ENCODE measurements at places on chromosomes 12 and 14. TPM values are rescaled to one million over a fixed set of nuclear protein-coding genes. Genes with fewer than 3 reads are reported as not detected.

- no peak for DNase-seq
Measured at GRCh38 chr12:121827351-121828099, 23.7 kb downstream of the SETD1B start.

GRCh38 chr14:73816393-73816816, 35.2 kb upstream of the PTGR2 start:
- no peak for DNase-seq

- DNase-seq, result no peak
Measured at GRCh38 chr14:56333359-56334292, 215.4 kb downstream of the PELI2 start.

GRCh38 chr14:60215127-60215444, 33.9 kb upstream of the PPM1A start:
- no peak for DNase-seq

DNA sequence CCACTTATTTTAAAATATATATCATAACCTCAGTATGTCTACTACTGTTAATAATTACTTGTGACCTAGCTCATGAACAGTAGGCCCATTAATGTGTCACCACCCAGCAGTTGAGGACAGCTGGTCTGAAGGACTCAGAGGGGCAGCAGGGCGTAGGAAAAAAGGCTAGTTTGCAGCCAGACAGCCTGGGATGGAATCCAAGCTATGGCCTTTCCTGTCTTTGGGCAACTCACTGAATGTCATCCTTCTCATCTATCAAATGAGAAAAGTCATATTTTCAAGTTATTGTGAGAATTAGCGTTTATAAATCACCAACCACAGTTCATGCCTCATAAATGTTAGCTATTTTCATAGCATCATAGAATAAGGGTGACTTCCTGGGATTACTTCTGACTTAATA, 12.3 kb downstream of the DENND5B start:
- DNase-seq, result no peak

DNA sequence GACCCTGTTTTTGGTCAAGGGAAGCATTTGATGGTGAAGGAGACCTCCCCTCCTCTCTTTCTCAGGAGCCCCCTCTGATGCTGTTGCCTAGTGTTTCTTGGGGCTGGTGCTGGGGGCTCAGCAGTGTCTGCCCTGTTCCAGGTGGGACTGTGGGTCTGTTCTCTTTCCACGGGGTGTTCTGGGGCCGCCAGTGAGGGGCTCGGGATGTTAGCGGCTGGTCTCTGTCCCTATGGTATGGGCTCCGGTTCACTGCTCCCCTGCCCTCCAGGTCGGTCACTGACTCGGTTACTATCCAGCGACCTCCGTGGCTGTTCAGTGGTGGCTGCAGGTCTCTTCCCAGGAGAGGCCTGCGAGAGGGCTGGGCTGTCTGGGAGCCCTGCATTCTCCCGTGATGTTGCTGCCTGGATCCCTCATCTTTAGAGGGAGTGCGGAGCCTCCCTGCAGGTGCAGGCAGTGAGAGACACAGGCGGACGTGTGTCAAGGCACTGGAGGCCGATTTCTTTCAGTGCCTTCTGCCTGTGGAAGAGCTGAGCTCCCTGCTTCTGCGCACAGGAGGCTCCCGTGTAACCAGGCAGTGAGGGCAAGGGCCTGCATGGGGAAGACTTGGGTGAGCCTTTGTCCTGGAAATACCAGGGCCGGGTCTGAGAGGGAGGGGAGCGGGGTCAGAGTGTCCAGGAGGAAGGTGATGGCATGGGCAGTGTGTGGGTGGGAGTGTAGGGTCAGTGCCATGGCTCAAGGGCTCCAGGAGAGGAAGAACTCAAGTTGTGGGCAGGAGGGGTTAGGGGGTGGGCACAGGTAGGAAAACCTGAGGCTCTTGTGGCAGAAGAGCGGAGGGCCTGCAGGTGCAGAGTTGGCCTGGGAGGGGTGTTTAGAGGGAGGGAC, 362.6 kb downstream of the TMEM121 start:
- DNase-seq, result peak; percentile 28

- no peak for DNase-seq
Measured at GRCh38 chr12:111991946-111992345, 21.0 kb downstream of the TMEM116 start.

DNA sequence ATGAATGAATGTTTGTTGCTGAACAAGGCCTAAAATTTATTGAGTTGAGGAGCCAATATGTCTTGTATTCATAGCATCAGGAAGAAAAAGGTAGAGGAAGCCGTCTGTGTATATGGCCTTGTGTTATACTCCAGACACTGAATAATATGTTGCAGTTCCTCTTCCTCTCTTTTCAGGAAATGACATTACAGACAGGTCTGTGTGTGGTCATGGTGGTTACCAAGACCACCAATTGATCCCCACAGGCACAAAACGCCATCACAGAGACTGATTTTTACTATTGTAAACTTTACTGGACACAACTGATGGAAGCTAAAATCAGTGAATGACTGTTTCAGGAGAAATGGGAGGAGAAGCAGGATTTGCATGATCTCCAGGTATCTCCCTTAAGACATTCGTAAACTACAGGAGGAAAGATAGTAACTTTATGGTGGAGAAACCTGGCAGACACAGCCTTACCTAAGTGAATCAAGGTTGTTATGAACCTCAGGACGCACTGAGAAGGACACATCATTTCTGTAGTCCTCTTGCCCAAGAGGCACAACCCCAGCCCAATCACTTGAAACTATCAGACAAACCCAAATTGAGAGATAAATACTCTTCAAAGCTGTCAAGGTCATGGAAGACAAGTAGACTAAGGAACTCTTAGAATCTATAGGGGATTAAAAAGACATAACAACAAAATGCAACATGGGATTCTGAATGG, 334.1 kb upstream of the RGS6 start:
- DNase-seq, result no peak

DNA sequence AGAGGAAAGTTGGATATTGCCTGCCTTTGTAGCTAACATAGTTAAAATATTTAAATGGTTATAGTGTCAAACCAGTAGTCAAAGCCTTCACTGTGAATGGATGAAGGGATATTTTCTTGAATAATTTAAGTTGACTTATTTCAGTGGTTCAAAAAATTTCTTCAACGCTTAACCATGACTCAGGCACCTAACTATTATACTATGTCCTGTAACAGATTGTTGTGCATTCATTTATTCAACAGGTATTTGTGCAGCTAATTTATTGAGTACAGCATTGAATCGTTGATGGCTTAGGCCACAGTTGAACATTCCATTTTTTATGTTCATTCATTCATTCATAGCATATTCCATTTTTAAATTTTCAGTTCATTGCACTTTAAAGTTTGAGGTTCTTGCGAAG, 9.2 kb downstream of the HIF1A start:
- no peak for DNase-seq

DNA sequence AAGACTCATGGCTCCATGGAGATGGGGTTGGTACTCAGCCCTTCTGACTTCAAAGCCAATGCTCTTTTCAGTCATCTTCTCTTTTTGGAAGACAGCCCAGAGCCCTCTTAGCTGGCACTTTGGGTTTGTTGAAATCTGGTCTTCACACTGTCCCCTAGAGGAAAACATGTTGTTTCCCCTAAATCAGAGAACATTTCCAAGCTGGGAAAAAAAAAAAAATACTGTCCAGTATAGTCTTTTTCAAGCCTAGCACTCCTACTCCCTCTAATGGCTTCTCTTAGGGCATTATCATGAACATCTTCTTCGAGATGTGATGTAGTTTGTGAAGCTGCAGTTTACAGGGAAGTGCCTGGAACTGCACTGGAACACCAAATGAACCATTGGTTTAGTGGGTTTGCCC, 3.0 kb upstream of the ZC3H14 start:
- DNase-seq, result no peak

- no peak for DNase-seq
Measured at GRCh38 chr12:2959192-2959504, at the start of gene TEAD4. TEAD4 (plus strand) TSS chr12:2959397.

- DNase-seq, result no peak
Measured at GRCh38 chr12:47941871-47942613, 21.4 kb upstream of the TMEM106C start.

DNA sequence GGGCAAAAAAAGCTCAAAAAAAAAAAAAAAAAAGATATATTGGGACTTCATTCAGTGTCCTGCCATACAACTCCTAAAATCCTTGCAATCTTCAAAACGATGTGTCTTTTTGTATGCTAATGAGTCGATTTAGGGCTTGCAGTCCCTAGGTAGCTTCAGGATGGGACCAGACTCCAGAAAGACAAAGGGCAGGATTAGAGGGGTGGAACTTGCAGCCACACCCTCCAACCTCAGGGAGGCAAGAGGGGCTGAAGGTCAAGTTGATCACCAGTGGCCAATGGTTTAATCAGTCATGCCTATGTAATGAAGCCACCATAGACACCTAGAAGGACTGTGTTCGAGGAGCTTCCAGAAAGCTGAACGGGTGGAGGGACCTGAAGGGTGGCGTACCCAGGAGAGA, 29.3 kb downstream of the TEAD4 start:
- no peak for DNase-seq

DNA sequence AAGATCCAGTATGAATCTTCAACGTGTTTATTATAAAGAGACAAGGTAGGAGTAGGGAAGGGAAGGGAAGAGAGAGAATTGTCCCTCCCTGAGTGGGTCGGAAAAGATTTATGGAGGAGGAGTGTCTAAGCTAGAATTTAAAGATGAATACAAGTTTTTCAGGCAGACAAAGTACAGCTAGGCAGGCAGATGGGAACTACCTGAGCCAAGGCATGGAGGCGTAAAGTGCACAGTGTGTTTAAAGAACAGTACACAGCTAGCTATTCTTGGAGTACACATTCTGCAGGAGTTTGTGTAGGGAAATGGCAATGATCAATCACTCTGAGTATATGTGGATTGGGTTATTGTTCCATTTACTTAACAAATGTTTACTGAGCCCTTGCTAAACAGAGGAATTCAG, 20.1 kb downstream of the PLEKHG7 start:
- no peak for DNase-seq

GRCh38 chr14:104584557-104584956, 5.0 kb downstream of the C14orf180 start:
- DNase-seq, result no peak

DNA sequence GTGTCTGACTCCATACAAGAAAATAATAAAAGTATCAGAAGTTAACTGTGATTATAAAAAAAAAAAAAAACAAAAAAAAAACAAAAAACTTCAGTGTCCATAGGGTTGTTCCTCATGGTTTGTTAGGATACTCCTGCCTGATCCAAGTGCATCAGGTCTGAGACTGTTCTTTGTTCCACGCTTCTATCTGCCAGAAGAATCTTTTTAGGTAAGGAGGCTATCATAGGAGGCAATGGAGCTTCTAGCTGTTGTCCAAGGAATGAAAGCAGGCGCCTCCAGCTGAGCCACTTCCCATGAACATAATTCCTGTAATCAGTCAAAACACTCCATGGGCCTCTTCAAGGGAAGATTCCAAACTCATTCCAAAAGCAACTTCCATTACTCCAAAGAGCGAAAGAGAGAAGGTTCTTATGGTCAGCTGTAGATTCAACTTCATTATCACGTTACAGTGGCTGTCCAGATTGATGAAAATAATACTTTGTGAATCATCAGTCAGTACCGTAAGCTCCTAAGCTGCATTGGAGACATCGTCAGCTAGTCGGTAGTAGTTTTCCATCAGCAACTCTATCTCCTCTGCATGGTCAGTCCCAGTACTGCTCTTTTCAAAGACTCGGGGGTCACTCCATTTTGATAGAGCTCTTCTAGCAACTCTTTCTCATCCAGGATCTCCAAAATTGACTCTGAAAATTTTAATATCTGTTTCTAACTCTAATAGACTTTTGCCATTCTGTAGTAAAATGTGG, 9.7 kb downstream of the TBC1D15 start:
- DNase-seq, result no peak

DNA sequence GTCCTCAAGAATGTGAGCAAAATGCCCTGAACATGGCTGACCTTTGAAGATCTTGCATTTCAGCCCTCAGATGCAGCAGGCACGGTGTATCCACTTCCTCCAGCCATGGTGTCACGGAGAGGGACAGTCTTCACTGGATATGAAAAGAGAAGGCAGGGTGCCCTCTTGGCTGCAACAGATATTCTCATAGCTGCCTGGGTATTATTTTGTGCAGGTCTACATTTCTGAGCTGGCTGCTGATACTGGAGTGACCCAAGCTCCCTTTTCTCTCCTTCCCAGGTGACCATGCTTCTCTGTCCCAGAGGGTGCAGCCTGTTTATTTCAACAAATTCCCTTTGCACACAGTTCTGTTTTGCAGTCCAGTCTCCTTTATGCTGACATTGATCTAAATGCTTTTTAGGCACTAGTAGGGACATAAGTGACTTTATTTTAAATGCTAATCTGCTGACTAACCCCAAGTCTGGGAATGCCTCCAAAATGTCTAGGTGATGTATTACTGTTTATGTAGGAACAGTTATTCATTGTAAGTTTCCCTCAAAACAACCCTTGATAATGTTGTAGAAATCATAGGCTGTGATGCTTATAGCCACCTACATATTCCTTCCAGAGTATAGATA, 17.4 kb upstream of the PYGL start:
- DNase-seq, result no peak

DNA sequence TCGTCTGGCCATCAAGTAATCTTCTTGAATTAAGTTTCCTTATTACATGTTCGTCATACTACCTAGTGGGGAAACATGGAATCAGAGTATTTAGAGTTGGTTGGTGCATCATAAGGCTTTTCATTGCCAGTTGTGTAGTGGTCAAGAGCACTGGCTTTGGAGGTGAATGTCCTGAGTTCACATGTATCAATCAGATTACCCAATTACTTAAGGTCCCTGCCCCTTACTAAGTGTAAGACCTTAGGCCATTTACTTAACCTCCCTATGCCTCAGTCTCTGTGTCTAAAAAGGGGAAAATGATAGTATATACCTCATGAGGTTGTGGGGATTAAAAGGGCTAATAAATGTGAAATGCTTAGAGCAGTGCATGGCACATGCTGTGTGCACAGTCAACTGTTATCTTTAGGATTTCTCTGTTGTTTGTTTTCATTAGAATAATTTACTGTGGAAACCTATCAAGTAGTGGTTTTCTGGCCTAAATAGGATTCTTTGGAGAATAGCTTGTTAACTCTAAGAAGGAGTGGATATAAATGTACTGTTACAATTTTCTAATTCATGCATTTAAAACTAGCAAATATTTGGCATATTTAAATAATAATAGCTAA, 27.0 kb downstream of the MSRB3 start:
- no peak for DNase-seq

DNA sequence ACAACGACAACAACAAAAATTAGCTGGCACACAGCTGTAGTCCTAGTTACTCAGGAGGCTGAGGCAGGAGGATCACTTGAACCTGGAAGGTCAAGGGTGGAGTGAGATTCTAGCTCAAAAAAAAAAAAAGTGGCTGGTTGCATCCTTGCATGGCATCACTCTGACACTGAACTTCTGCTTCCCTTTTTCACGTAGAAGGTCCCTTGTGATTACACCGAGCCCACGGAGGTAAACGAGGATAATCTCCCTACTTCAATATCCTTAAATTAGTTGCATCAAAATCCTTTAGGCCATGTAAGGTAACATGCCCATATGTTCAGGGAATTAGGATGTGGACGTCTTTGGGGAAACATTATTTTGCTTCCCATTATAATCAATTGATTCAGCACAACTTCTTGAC, 4.0 kb upstream of the PPP4R4 start:
- DNase-seq, result no peak

- DNase-seq, result no peak
Measured at GRCh38 chr12:80404629-80405028, 39.4 kb upstream of the PTPRQ start.

- no peak for DNase-seq
Measured at GRCh38 chr12:3836641-3837040, 36.6 kb downstream of the PARP11 start.

GRCh38 chr12:78177298-78177697, 346.6 kb downstream of the NAV3 start:
- no peak for DNase-seq

Gene SLC8B1
- total RNA-seq, result 23.8 TPM

Gene PTPRQ
- 0.81 TPM for total RNA-seq

Gene ZNF26
- 5.0 TPM for total RNA-seq

Gene KLC1
- total RNA-seq, result 78.9 TPM

Gene ESRRB
- total RNA-seq, result 0.26 TPM

Gene POTEG
- total RNA-seq, result not detected

Measured in right lobe of liver (tissue), 6 donors.